Stimulated activated naive CD8-positive, alpha-beta T cell treated with anti-CD3 and anti-CD28 coated beads, Interleukin-15, amount 100 ng/mL, for 72 hours (primary cell): ENCODE measurements at places on chromosomes 3 and 15.

- no peak for DNase-seq
Observed at GRCh38 chr15:88089024-88089620, 167.4 kb downstream of the NTRK3 start.

- peak; percentile 11 for DNase-seq
Observed at GRCh38 chr3:185153171-185153771, 411 bp upstream of the C3orf70 start.

- no peak for DNase-seq
Observed at GRCh38 chr15:31374489-31374888, 47.9 kb downstream of the KLF13 start.

- DNase-seq, result no peak
Observed at GRCh38 chr15:45249125-45249780, 2.8 kb upstream of the SLC28A2 start.

DNA sequence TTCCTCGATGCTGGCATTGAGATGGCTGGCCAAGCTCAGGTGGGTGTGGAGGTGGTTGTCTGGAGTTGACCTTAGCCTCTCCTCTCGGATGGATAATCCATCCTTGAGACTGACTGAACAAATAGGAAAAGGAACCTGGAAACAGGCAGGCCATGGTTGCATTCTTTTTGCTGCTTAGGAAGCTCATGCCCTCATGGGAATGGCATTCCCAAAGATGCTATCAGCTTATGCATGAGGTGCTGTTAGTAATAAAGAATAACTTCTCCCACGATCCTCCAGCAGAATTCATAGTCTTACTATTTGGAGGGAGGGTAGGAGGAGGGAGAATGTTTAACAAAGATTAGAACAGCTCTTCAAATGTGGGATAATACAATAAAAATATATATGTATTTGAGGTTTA, 303.0 kb upstream of the TPM1 start:
- DNase-seq, result no peak

- no peak for DNase-seq
Observed at GRCh38 chr3:169822540-169822939, 9.8 kb upstream of the LRRC34 start.

DNA sequence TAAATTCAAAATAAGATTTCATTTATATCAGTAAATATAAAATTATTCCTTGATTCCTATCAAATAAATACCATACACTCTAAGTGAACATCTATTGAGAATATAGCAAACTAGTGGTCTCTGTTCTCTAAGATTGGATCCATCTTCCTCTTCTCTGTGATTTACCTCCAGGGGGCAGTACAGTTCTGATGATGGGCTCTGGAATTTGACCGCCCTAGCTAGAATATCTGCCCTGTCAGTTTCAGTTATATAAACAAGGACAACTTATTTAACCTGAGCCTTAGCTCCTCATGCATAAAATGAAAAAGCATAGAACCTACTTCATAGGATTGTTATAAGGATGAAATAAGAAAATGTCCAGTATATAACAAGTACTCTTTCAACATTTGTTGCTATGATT, 171.1 kb upstream of the CCDC54 start:
- DNase-seq, result no peak

- DNase-seq, result no peak
Observed at GRCh38 chr3:115628075-115628412, 4.7 kb downstream of the GAP43 start.

DNA sequence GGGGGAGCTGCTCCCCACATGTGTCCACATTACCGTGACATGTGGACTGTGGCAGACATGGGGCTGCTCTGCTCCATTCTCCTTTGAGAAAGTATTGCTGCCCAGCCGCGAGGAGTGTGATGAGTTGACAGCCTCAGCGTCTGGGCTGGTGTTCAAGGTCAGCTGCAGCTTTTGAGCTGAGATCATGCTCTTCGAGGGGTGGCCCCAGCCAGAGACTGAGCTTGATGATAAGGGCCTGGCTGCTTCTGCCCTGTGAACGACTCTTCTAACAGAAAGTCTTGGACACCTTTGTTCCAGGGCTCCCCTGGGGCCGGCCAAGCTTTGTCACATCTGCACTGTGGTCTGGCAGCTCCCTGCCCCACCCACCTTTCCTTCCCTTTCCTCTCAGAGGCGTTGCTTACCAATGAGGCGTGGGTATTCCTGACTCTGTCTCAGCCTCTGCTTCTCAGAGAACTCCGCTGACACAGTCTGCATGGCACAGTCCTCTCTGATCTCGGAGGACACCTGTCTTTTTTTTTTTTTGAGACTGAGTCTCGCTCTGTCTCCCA, 86.6 kb downstream of the CHRD start:
- DNase-seq, result no peak
